CD4-positive, alpha-beta T cell treated with Interleukin-17A for 1 hour (primary cell): ENCODE measurements at places on chromosomes 12 and 14.

DNA sequence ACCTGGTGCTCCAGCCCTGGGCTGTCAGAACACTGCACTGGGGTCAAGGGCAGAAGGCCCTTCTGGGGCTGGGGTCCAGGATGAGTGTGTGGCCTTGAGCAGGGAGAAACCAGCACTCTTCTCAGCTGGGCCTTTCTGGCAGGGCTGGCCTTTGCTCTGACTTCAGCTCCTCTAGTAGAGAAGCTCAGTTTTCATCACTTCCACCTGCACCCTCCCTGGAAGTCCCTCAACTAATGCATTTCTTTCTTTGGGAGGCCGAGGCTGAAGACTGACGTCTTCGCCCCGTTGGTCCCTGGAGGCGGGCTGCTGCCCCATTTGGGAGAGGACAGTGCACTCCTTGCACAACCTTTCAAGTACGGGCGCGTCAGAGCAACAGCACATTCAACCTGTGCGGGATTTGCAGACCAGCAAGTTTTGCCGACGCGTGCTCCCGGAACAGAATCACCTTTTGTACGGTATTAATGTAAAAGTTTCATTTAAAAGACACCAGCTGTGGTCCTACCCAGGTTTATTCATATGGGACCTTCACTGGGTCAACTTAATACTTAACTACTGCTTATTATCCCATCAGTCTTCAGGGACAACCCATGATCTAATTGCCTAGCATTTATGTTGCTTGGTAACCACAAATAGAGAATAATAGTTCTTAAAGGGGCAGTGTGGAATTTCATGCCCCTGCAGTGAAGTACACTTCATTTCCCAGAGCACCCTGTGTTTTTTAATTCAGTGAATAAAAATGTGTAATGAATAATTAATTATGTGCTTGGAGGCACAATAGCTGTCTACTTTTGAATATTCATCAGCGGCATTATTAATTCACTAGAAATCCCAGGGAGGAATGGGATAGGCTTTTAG lies 134.8 kb upstream of the VRK1 start:
- DNase-seq, result no peak

- no peak for DNase-seq
Measured at GRCh38 chr14:21026988-21027315, 2.1 kb upstream of the NDRG2 start.

DNA sequence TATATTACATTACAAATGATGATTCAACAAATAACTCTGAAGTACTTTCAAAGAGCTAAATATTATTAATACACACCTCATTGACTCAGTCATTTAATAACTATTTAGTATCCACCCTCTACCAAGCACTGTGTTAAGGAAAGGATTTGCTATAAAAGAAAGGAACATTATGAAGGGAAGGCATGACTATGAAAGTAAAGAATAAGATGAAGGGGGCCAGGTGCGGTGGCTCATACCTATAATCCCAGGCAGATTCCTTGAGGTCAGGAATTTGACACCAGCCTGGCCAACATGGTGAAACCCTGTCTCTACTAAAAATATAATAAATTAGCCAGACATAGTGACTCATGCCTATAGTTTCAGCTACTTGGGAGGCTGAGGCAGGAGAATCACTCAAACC lies 107.9 kb downstream of the PLCZ1 start:
- DNase-seq, result no peak

- no peak for DNase-seq
Measured at GRCh38 chr12:97309921-97310320, 152.7 kb upstream of the RMST start.

GRCh38 chr14:106395456-106396050 lies 869.2 kb downstream of the TMEM121 start:
- DNase-seq, result peak; percentile 29

DNA sequence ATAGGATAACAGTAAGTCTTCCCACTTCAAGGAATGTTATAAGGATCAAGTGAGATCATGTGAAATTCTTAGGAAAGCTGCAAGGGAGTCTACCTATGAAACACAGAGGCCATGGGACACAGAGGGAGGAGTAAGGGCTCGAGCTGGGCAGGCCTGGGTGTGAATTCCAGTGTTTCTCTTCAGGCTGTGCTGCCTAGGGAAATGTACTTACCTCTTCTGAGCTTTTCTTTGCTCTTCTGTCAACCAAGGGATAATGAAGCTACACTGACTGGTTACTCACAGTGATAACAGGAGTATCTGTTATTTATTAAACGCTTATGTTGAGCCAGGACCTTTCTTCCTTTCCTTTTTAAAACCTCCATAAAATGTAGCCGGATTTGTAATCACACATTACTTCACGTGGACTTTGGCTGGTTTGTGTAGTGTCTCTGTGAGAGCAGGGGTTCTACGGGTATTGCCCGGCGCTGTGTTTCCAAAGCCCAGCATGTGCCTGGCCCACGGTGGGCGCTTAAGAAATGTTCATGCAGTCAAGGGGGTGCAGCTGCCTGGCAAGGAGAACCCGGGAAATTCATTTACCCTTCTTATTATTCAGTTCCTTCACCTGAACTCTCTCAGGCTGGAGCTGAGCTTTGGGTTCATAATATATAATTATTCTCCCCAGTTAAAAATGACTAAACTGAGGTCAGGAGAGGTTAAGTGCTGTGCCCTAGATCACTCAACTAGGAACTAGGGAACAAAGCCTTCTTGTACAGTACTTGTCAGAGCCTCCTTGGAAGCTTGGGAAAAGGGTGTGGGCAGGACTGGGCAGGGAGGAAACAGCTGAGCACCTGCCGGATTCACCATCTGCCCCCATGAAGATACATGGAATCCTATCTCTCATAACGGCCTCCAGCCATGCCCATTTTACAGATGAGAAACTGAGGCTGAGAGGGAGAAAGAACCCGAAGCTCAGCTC lies 214.2 kb downstream of the CACNA1C start:
- no peak for DNase-seq

GRCh38 chr12:18982226-18982949 lies 147.1 kb upstream of the PLEKHA5 start:
- no peak for DNase-seq

DNA sequence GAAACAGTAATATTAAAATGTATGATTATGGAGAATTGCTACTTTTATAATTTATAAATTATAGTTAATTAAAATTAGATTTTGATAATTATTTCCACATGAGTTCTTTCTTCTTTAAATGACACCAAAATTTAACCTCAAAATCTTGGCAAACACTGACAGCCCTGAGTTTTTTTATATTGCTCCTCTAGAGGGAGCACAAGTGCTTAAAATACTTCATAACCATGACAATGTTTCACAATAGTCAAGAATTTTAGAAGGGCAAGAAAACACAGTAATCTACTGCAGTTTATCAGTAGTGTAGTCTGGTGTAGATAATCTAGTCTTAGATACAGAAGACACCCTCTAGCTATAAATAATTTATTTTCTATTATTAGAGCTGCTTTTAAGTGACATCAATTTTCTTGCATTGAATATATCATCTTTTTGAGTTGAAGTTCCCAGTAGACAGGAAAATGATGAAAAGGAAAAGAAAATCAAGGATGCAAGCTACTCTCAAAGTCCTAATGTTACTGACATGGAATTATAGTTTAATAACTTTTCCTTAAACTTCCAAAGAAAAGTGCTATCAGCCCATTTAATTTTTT lies 14.3 kb upstream of the PTGER2 start:
- DNase-seq, result peak; percentile 77

GRCh38 chr14:94826774-94827173 lies 56.9 kb upstream of the GSC start:
- no peak for DNase-seq

DNA sequence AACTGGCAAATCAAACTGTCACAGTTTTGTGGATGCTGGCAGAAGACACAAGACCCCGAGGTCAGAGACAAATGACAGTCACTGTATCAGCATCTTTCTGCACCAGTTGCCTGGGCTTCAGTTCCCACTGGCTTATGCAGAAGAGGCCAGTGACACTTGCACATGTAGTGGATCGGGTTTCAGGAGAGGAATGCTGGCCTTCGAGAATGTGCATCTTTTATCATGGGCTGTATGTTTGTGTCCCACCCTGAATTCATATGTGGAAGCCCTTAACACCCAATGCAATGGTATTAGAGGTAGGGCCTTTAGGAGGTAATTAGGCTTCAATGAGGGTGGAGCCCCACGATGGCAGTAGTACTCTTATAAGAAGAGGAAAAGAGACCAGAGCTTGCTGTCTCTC lies 150.9 kb downstream of the SLC15A4 start:
- DNase-seq, result no peak

GRCh38 chr14:74739293-74740030 lies 23.7 kb upstream of the YLPM1 start:
- DNase-seq, result no peak

DNA sequence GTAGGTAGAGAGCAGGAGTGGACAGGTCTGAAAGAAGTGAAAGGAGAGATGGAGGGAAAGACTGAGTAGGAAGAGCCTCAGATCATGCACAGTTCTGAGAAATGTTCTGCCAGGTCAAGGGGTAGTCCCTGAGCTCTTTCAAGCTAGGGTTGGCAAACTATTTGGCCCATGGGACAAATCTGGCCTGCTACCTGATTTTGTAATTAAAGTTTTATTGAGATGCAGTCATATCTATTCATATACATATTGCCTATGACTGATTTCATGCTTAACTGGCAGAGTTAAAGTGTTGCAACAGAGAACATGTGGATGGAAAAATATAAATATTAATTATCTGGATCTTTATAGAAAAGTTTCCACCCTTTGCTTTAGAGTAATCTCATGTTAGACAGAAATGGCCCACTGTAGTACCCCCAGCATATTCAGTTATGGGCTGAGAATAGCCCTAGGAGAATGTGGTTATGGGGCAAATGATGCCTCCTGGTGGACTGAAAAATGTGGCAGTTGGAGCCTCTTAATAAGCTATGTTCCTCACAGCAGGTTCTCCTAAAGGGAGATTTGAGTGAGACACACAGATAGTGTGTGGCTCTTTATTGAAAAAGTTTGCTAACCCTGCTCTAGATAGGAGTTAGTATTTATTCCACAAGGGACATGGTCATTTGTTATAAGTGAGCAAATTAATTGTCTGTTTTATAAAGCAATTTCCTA lies 476.9 kb downstream of the LRIG3 start:
- DNase-seq, result peak; percentile 17

GRCh38 chr12:16348435-16349130 lies 1.1 kb downstream of the MGST1 start:
- no peak for DNase-seq

DNA sequence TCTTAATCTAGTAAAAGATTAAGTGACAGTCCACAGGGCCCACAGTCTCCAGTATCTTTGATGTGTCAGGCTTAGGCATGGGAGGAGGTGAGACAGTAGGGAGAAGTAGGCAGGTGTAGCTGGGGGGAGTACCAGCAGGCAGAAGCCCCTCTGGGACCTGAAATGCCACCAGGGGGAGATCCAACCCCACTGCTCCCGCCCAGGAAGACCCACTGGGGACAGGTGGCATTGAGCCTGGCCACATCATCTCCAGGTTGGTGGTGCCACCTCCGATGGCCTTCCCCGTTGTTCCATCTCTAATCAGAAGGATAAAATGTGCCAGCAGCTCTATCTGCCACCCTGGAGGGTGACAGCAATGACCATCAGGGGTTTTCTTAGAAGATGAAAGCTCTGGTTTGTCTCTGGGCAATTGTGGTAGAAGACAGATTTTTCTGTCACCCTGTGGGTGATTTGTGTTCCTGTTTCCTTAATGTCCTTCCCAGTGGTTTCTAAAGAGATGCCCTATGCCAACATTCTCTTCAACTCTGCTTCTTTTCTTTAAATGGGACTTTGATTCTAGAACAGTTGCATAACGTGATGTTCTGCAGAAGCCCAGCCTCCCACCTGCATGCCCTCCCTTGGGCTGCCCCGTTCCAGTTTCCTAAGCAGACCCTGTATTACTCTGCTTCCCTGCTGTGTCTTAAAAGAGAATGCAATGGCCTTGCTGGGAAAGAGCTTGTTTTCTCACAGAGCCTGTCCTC lies 12.3 kb upstream of the SERPINA12 start:
- no peak for DNase-seq

DNA sequence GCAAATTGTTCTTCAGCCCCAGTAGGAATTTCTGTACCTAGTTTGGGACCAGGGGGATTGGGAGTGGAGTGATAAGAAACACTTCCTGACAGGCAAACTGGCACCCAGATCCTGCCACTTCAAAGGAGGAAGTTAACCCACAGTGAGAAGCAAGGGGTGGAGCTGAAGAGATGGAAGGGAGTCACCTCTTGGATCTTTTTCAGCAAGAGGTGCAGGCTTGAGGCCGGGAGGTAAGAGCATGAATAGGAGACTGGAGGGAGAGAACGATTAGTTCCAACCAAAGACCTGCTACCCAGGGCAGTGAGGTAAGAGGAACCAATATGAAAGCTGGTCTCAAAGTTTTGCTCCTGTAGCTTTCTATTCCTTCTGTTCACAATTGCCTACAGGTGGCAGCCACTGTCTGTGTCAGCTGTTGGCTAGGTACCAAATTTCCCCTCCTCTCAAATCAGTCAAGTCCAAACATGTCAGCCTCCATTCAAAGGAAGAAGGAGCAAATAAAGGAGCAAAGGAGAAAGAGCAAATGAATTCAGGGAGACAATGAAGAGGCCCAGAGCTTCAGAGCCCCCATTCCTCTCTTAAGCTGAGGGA lies 14.9 kb upstream of the TAC3 start:
- peak; percentile 20 for DNase-seq

GRCh38 chr14:36713960-36714703 lies 52.5 kb downstream of the PAX9 start:
- DNase-seq, result no peak

- DNase-seq, result no peak
Measured at GRCh38 chr12:127487031-127487430, 779.9 kb upstream of the TMEM132C start.

- DNase-seq, result no peak
Measured at GRCh38 chr12:90262251-90262650, 553.6 kb upstream of the ATP2B1 start.

GRCh38 chr14:56008150-56008549 lies 110.1 kb upstream of the PELI2 start:
- DNase-seq, result no peak

GRCh38 chr12:27970401-27971120 lies 2.0 kb downstream of the PTHLH start:
- DNase-seq, result no peak

DNA sequence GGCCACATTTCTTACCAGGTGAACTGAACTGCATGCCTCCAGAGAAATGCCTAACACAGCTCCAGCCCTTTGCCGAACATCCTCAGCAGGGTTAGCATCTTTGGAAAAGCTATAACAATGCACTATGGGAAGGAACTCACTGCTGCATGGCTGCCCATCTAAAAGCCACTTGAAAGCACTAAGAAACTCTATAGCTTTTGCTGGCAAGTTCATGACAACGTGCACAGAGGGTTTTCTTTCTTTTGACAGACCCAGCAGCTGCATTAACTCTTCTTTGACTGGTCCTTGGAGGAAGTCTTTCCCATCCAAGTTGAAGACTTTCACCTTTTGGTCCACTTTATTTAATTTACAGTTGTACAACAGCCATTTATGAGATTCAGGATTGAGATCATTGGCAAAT lies 5.3 kb downstream of the TRMT5 start:
- DNase-seq, result no peak

- DNase-seq, result no peak
Measured at GRCh38 chr14:51546099-51546498, 105.6 kb upstream of the FRMD6 start.

DNA sequence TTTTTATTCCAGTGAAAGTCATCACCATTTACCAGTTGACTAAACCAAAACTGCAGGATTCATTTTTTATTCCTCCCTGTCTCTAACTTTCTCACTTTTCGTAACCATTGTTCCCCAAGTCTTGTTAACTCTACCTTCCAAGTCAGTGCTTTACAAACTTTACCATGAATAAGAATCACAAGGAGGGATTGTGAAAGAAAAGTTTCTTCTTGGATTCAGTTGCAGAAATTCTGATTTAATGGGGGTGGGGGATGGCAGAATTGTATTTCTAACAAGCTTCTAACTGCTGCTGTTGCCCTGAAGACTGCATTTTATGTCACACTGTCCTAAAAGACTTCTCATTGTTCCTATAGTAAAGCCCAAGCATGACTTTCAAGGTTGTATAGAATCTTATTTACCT lies 5.0 kb upstream of the RAB21 start:
- no peak for DNase-seq
